ENCODE measurements at places on chromosomes 1 and 21. TPM values are rescaled to one million over a fixed set of nuclear protein-coding genes. Genes with fewer than 3 reads are reported as not detected.

C8B gene
- total RNA-seq, result not detected

MRPS14 gene
- total RNA-seq, result 28.3 TPM

XKR8 gene
- total RNA-seq, result 7.8 TPM

SLC9C2 gene
- total RNA-seq, result not detected

SYCP1 gene
- total RNA-seq, result not detected

PRAMEF14 gene
- not detected for total RNA-seq

TRMT1L gene
- 9.6 TPM for total RNA-seq

PSRC1 gene
- total RNA-seq, result 4.2 TPM

KRTAP11-1 gene
- total RNA-seq, result not detected

KRTAP21-2 gene
- total RNA-seq, result not detected

GJA5 gene
- total RNA-seq, result 59.1 TPM

CRABP2 gene
- total RNA-seq, result 34.4 TPM

RAB3B gene
- total RNA-seq, result 0.03 TPM

SERPINC1 gene
- not detected for total RNA-seq

DNA sequence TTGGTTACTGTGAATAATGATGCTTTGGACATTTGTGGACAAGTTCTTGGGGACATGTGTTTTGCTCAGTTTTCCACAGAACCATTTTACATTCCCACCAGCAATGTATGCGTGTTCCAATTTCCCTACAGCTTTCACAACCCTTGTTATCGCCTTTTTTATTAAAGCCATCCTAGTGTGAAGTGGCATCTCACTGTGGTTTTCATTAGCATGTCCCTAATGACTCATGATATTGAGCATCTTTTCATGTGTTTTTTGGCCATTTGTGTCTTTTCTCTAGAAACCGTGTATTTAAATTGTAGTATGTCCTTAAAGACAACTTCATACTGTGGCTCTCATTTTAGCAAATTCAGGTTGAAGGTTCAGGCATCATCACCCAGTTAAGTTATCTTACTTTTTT is 132.1 kb downstream of the TGFBR3 start:
- no peak for DNase-seq
- no peaks in the 10 kb centered on the region for H3K36me3 ChIP-seq
- no peaks in the 10 kb centered on the region for H3K27me3 ChIP-seq
- H3K4me3 ChIP-seq, result no peak overlapping the region
- no peaks in the 10 kb centered on the region for H3K4me1 ChIP-seq
- H3K27ac ChIP-seq, result no peak overlapping the region

DNA sequence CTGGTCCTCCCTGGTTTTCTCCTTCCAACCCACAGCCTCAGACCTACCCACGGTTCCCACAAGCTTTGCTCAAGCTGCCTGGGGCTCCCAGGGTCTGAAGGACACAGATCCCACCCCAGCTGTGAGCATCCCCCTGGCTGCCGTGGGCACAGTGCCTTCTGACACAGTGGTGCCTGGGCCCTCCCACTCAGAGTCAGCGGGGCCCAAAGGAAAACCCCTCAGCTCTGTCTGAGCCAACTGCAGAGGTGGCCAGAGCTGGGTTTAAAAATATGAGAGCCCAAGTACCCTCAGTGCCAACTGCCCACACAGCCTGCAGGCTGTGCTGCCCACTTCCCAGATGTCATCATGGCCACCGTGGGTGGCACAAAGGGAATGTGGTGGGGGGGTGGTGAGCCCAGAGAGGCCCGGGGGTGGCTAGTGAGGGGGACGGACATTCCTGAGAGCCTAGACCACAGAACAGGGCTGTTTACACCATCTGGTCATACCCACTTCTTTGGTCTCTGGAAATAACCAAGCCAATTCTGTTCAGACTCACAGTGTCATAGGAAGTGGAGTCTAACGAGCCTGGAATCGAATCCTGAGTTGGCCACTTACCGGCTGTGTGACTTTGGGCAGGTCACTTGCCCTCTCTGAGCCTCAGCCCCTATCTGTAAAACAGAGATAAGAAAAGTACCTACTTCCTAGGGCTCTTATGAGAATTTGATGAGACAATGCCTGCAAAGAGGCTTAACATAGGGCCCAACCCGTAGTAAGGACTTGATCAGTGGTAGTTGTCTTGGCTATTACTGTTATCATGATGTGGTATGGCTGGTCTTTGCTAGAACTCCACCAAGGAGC is 85.5 kb downstream of the CAMK2N1 start:
- H3K27me3 ChIP-seq, result no peaks in the 10 kb centered on the region
- DNase-seq, result no peak
- no peak overlapping the region for H3K4me3 ChIP-seq
- no peaks in the 10 kb centered on the region for H3K36me3 ChIP-seq

DNA sequence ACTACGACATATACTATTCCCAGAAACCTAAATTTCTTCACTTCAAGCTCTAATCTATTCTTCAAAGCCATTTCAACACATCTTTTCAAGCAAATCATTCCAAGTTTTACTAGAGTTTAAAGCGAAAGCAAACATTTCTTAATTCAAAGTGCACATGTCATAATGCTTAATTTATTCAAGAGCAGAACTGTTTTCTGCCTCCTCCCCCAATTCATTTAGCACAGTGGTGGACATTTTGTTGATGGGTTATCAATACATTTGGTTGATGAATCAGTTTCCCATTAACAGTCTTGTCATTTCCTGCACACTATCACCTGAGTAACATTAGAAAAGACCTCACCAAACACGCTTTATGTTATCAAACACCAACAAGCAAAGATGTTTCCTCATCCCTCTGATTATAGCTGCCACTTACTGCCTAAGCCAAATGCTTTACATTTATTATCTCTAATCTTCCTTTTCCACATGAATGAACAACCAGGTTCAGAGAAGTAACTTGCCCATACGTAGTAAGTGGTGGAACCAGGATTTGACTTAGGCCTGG is 2.0 kb downstream of the SRSF4 start:
- DNase-seq, result no peak
- H3K36me3 ChIP-seq, result no peaks in the 10 kb centered on the region
- H3K27ac ChIP-seq, result no peak overlapping the region
- H3K27me3 ChIP-seq, result no peaks in the 10 kb centered on the region
- H3K4me3 ChIP-seq, result peak overlapping the region; percentile 14

DNA sequence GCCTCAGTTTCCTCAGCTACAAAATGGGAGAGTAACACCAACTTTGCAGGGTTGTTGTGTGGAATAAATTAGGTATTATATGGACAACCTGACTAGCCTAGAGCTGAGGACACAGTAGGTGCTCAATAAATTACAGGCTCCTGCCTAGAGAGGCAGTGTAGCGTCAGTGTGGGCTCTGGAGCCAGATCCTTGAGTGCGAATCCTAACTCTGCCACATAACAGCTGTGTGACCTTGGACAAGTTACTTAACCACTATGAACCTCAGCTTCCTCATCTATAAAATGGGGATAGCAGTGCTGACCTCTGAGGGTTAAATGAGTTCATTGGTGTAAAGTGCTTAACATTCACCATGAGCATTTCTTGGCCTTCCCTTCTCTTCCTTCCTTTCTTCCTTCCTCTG is 33.1 kb downstream of the RAP1GAP start:
- no peaks in the 10 kb centered on the region for H3K4me1 ChIP-seq
- no peak overlapping the region for H3K4me3 ChIP-seq
- H3K27me3 ChIP-seq, result no peaks in the 10 kb centered on the region
- no peak for DNase-seq

- no peaks in the 10 kb centered on the region for H3K27me3 ChIP-seq
- no peak overlapping the region for H3K27ac ChIP-seq
- H3K36me3 ChIP-seq, result no peaks in the 10 kb centered on the region
- DNase-seq, result no peak
- no peaks in the 10 kb centered on the region for H3K4me1 ChIP-seq
Observed at GRCh38 chr1:151829352-151830046, 2.1 kb downstream of the RORC start.

GRCh38 chr1:188958461-188959115 is 1519.1 kb downstream of the BRINP3 start:
- H3K27me3 ChIP-seq, result no peaks in the 10 kb centered on the region
- H3K27ac ChIP-seq, result no peak overlapping the region
- no peaks in the 10 kb centered on the region for H3K4me1 ChIP-seq
- DNase-seq, result no peak
- H3K4me3 ChIP-seq, result no peak overlapping the region
- no peaks in the 10 kb centered on the region for H3K36me3 ChIP-seq

GRCh38 chr1:19737104-19737825 is 62.5 kb downstream of the TMCO4 start:
- no peak overlapping the region for H3K27ac ChIP-seq
- no peak overlapping the region for H3K4me3 ChIP-seq
- no peaks in the 10 kb centered on the region for H3K4me1 ChIP-seq
- DNase-seq, result no peak

GRCh38 chr1:214475746-214476145 is 75.7 kb downstream of the PTPN14 start:
- no peak overlapping the region for H3K27ac ChIP-seq
- H3K36me3 ChIP-seq, result no peaks in the 10 kb centered on the region
- no peak for DNase-seq
- no peak overlapping the region for H3K4me3 ChIP-seq
- no peaks in the 10 kb centered on the region for H3K4me1 ChIP-seq

DNA sequence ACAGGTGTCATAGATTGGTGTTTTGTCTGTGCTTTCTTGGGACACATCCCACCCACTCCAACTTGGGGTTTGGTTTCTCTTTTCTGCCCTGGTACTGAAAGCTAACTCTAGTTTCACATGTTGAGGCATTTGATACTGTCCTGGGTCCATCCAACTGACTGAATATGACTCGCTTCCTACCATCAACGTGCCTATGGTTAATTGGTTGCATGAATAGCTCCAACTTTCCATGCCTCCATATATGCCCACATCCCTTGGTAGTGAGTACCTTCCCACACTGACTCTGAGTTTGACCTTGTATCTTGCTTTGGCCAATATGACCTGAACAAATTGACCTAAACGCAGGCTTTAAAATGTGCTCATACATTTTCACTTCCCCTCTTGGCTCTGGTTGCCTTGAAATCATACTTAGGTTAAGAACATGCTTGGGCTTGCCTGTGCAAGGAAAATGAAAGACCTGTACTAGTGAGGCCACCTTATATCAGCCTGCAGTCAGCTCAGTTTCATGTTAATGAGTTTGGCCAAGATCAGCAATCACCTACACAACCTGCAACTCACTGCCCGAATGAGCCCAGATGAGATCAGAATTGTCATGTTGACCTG is 81.0 kb upstream of the KCNK2 start:
- H3K36me3 ChIP-seq, result no peaks in the 10 kb centered on the region
- no peak overlapping the region for H3K4me3 ChIP-seq
- H3K4me1 ChIP-seq, result no peaks in the 10 kb centered on the region
- H3K27ac ChIP-seq, result peak overlapping the region; percentile 23
- no peak for DNase-seq

GRCh38 chr1:228358764-228359612 is 47.6 kb downstream of the TRIM11 start:
- H3K4me3 ChIP-seq, result no peak overlapping the region
- no peaks in the 10 kb centered on the region for H3K4me1 ChIP-seq
- H3K36me3 ChIP-seq, result no peaks in the 10 kb centered on the region
- no peak for DNase-seq

- no peaks in the 10 kb centered on the region for H3K4me1 ChIP-seq
- H3K27ac ChIP-seq, result no peak overlapping the region
- H3K36me3 ChIP-seq, result no peaks in the 10 kb centered on the region
- no peaks in the 10 kb centered on the region for H3K27me3 ChIP-seq
Observed at GRCh38 chr1:24498589-24498988, 4.0 kb upstream of the RCAN3 start.

GRCh38 chr1:167412920-167413319 is 105.4 kb downstream of the CD247 start:
- no peaks in the 10 kb centered on the region for H3K4me1 ChIP-seq
- no peak overlapping the region for H3K27ac ChIP-seq
- H3K4me3 ChIP-seq, result no peak overlapping the region
- peaks cover 7% of the 10 kb centered on the region for H3K36me3 ChIP-seq

- H3K4me1 ChIP-seq, result no peaks in the 10 kb centered on the region
- H3K4me3 ChIP-seq, result no peak overlapping the region
- H3K36me3 ChIP-seq, result no peaks in the 10 kb centered on the region
- no peaks in the 10 kb centered on the region for H3K27me3 ChIP-seq
Observed at GRCh38 chr1:38330799-38331198, 284.2 kb upstream of the POU3F1 start.

DNA sequence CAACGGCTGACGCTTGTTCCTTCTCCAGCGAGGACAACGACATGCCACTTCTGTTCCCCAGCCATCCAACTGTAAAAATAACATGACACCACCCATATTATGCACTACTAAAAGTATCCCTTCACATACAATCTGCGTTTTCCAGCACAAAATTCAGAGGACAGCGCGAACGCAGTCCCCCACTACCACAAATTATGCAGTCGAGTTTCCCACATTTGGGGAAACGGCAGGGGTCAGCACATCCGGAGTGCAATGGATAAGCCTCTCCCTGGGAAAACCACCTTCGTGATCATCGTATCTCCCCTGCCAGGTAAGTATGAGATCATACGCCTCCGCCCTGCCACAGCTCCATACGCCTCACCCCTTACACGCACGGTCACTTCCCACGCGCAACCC is 120.9 kb downstream of the PPIAL4G start:
- H3K4me3 ChIP-seq, result no peak overlapping the region
- H3K4me1 ChIP-seq, result no peaks in the 10 kb centered on the region
- H3K27me3 ChIP-seq, result no peaks in the 10 kb centered on the region
- H3K27ac ChIP-seq, result no peak overlapping the region
- DNase-seq, result no peak
- H3K36me3 ChIP-seq, result no peaks in the 10 kb centered on the region

GRCh38 chr1:153827168-153827964 is 52.2 kb downstream of the SLC27A3 start:
- peaks cover 4% of the 10 kb centered on the region for H3K36me3 ChIP-seq
- H3K4me1 ChIP-seq, result no peaks in the 10 kb centered on the region
- H3K27ac ChIP-seq, result no peak overlapping the region
- no peaks in the 10 kb centered on the region for H3K27me3 ChIP-seq
- H3K4me3 ChIP-seq, result no peak overlapping the region

DNA sequence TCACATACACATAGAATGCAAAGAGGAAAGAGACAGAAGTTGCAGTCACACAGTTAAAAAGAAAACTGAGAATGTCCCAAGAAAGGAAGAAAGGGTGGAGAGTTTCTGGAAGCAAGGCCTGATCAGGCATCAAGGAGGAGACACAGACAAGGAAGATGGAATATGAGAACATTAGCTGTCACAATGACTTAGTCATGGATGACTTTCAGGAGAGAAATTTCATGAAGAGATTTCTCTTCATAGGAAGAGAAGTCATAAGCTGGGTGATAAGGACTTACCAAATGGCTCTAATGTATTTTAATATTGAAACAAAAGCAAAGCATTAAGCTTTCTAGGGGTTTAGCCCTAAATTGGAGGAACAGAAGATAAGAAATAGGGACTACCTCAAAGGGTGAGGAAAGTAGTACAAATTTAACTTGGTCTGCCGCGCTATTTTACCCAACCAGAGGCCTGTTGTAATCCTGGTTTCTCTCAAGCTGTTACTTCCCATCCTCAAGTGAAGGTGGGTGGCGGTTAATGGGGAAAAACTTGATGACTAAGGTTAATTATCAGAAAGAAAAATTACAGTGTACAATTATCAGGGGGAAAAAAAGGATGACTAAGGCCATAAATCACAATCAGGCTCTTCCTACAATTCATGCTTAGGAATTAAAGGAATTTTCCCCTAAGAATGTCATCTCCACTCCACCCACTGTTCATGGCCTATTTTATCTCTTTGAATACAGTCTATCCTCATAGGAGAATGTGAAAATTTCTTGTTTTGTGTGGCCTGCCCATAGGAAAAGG is 93.9 kb upstream of the ADGRL2 start:
- no peaks in the 10 kb centered on the region for H3K36me3 ChIP-seq
- no peak for DNase-seq
- no peak overlapping the region for H3K27ac ChIP-seq
- no peaks in the 10 kb centered on the region for H3K4me1 ChIP-seq
- no peaks in the 10 kb centered on the region for H3K27me3 ChIP-seq
